ENCODE measurements at places on chromosomes 12 and 14. TPM values are rescaled to one million over a fixed set of nuclear protein-coding genes. Genes with fewer than 3 reads are reported as not detected.

Gene TBX5
- 0.12 TPM for total RNA-seq

Gene LRFN5
- not detected for total RNA-seq

Gene SOX5
- total RNA-seq, result 0.49 TPM

Gene ERGIC2
- 54.8 TPM for total RNA-seq

Gene SMOC1
- 1.8 TPM for total RNA-seq

Gene ABHD12B
- not detected for total RNA-seq

Gene PTPRQ
- 2.2 TPM for total RNA-seq

Gene DICER1
- 53.2 TPM for total RNA-seq

Gene PPP1R36
- total RNA-seq, result 2.9 TPM

Gene CACNA1C
- total RNA-seq, result 70.7 TPM

Gene ALX1
- total RNA-seq, result not detected

Gene OR8S1
- total RNA-seq, result not detected

Gene BDKRB2
- total RNA-seq, result 3.5 TPM

Gene SERPINA12
- total RNA-seq, result not detected

Gene LRRC23
- total RNA-seq, result 6.9 TPM

Gene NXPH4
- total RNA-seq, result 2.3 TPM

Gene ERBB3
- total RNA-seq, result 0.73 TPM

Gene TEX52
- total RNA-seq, result not detected

Gene NUAK1
- total RNA-seq, result 37.3 TPM

Gene MIP
- total RNA-seq, result 0.32 TPM

Gene CCDC198
- total RNA-seq, result not detected

Gene RPL6
- 731 TPM for total RNA-seq

Gene LYSET
- 4.7 TPM for total RNA-seq

Gene CPNE6
- total RNA-seq, result not detected

Gene DRAM1
- 108 TPM for total RNA-seq

Gene MFAP5
- 206 TPM for total RNA-seq

Gene ISCA2
- 11.5 TPM for total RNA-seq

Gene FAM181A
- total RNA-seq, result not detected

Gene AP5M1
- total RNA-seq, result 31.0 TPM

Gene KCNC2
- not detected for total RNA-seq

Gene PRB2
- not detected for total RNA-seq

Gene DHRS7
- 42.4 TPM for total RNA-seq

Gene GPR84
- 0.16 TPM for total RNA-seq

Gene RNU4-1
- total RNA-seq, result under 0.01 TPM

Gene MYH6
- total RNA-seq, result not detected

Data from hair follicle dermal papilla cell (primary cell).